ENCODE measurements at places on chromosomes 5 and 9.
A peak's percentile ranks its signal among the peaks of the same experiment; 100 is the strongest.

DNA sequence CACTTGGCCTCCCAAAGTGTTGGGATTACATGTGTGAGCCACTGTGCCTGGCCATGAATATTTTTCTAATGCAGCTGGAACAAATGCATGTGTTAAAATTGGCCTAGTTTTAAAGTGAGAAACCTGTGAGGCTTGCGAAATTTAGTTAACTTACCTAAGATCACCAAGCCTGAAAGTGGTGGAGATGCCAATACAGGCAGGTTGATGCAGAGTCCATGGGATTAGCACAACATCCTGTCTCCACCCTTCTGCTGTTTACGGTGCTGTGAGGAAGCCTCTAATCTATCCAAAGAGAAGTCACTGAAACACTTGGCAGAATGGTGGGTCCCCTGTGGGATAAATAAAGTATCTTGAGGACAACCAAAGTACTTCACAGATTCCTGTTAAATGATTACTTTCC, 98.2 kb downstream of the PCSK5 start:
- H3K4me1 ChIP-seq: no peaks in the 10 kb centered on the region
- H3K27me3 ChIP-seq: no peaks in the 10 kb centered on the region
- DNase-seq: no peak
- H3K27ac ChIP-seq: no peak overlapping the region

DNA sequence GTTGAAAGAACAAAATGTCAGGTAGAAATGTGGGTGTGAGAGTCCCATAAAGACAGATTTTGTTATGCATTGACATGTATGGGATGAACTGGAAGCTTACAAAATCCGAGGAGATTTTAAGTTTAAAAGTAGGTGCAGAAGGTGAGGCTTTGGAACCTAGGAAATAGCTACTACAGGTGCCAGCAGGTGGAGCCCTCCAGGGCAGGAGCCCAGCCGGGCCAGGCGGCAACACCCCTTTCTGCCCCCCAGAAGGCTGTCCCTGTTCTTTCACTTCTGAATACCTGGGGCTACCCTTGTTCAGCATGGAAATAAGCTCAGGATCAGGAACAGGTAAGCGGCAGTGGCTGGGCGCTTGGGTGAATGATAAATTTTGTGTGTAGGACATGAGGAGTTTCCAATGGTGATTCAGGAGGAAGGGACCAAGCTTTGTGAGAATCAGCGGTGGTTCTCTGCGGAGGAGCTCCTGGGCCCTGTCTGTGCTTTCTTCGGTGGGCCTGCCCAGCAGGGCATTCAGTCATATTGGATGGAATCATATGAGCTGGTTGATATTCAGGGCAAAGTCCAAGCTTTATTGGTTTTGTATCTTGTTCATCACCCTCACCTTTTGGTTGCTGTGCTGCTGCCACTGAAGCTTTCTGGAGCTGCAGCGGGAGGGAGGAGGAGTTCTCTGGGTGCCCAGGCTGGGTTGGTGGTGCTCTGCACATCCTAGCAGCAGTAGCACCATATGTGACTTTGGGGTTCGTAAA, 12.3 kb downstream of the PCBD2 start:
- H3K4me3 ChIP-seq: no peak overlapping the region
- H3K36me3 ChIP-seq: peaks cover 8% of the 10 kb centered on the region
- H3K27ac ChIP-seq: no peak overlapping the region
- H3K27me3 ChIP-seq: no peaks in the 10 kb centered on the region

DNA sequence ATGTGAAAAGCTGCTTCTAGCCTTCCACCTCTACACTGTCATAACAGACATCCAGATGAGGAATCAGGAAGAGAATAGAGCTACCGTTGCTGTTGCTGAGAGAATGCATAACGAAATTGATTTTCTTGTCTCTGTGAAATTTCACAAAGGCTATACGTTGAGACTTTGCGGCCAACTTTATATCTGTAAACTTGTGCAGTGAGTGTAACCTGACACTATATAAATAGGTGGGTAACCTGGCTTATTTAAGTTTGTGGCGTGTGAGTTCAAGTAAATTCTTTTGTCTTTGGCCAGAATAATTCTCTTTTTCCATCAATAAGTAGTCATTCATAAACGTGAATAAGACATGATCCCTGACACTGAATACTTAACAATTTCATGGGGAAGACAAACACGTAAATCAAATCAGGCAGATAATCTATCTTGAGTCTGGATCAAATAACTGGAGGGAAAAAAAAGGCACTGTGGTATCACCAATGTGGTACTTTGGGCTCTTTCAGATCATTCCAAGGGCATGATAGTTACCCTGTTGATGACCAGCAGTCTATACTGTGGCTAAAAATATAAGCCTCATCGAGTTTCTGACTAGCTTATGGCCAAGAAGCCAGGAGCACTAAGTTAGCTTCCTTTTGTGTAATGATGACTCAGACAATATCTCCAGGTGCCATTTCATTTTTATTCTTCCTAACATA, 98.2 kb upstream of the RASA1 start:
- DNase-seq: no peak
- H3K27ac ChIP-seq: no peak overlapping the region
- peaks cover 4% of the 10 kb centered on the region for H3K4me1 ChIP-seq
- no peaks in the 10 kb centered on the region for H3K36me3 ChIP-seq
- no peaks in the 10 kb centered on the region for H3K27me3 ChIP-seq
- no peak overlapping the region for H3K4me3 ChIP-seq

GRCh38 chr5:60243713-60244112, 350.2 kb upstream of the PDE4D start:
- H3K27me3 ChIP-seq: no peaks in the 10 kb centered on the region
- H3K27ac ChIP-seq: no peak overlapping the region
- peaks cover 7% of the 10 kb centered on the region for H3K4me1 ChIP-seq

DNA sequence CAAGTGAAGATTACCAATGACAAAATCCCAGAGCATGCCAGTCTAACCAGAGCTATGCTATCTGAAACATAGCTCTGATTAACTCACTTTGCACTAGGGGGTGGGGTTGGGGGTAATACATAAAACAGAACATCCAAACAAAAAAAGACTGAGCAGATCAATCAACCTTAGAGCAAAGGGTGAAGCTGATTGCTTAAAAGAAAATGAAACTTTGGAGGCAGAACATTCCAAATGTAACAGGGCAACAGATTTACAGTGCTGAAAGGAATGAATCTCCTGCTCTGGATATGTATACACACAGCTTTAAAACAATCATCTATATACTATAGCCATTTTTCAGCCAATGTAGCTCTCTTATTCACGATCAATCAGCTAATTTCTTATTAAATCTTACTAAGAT, 4.9 kb downstream of the IL6ST start:
- DNase-seq: no peak
- no peak overlapping the region for H3K4me3 ChIP-seq
- H3K4me1 ChIP-seq: peaks cover 16% of the 10 kb centered on the region
- H3K27me3 ChIP-seq: no peaks in the 10 kb centered on the region
- H3K27ac ChIP-seq: no peak overlapping the region

DNA sequence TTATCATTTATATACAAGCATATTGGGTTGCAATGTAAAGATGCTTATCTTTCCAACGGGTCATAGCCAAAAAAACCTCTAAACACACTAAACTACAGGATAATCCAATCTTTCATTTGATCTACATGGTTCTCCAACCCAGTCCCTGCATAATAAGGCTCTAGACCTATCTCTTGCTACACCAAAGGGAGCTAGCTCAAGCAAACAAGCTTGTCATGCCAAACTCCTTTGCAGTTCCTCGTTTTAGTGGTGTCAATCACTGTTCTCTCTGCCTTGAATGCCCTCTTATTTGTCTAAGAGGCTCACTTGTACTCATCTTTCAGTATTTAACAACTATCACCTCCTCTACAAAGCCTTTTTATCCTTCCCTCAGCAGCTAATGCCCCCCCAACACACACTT, 5.6 kb downstream of the HOMER1 start:
- peaks cover 2% of the 10 kb centered on the region for H3K36me3 ChIP-seq
- no peaks in the 10 kb centered on the region for H3K27me3 ChIP-seq
- DNase-seq: no peak
- no peak overlapping the region for H3K27ac ChIP-seq

- H3K27me3 ChIP-seq: no peaks in the 10 kb centered on the region
- H3K4me3 ChIP-seq: no peak overlapping the region
- H3K4me1 ChIP-seq: peaks cover 36% of the 10 kb centered on the region
- peaks cover 26% of the 10 kb centered on the region for H3K36me3 ChIP-seq
- peak; percentile 53 for DNase-seq
- H3K27ac ChIP-seq: peak overlapping the region; percentile 100
Observed at GRCh38 chr5:150397782-150398721, 14.7 kb downstream of the CD74 start.

DNA sequence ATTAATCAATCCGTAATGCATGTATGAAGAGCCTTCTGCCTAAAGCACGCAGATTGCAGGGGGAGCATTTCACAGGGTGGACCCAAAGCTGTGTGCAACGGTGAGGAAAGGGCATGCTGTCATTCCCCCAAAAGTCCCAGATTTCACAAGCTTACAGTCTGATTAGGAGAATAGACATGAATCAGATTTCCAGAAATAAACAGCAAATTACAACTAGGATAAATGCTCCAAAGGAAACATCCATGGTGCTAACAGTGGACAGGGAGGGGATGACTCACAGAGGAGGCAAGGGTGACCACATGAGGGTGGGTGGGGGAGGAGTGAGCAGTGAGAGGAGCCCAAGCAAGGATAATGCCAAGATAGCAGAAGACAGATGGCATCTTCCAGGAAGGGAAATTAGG, 258.4 kb upstream of the TAS2R1 start:
- no peak overlapping the region for H3K4me3 ChIP-seq
- no peaks in the 10 kb centered on the region for H3K4me1 ChIP-seq
- no peaks in the 10 kb centered on the region for H3K27me3 ChIP-seq
- H3K36me3 ChIP-seq: no peaks in the 10 kb centered on the region
- H3K27ac ChIP-seq: no peak overlapping the region

Data from memory B cell (primary cell).